CD4-positive, alpha-beta T cell treated with Interleukin-12 subunit alpha and Interleukin-12 subunit beta, for 1 hour (primary cell): ENCODE measurements at places on chromosomes 6 and 20.
A peak's percentile ranks its signal among the peaks of the same experiment; 100 is the strongest.

GRCh38 chr6:94095961-94096360 is 676.6 kb upstream of the EPHA7 start:
- no peak for DNase-seq

DNA sequence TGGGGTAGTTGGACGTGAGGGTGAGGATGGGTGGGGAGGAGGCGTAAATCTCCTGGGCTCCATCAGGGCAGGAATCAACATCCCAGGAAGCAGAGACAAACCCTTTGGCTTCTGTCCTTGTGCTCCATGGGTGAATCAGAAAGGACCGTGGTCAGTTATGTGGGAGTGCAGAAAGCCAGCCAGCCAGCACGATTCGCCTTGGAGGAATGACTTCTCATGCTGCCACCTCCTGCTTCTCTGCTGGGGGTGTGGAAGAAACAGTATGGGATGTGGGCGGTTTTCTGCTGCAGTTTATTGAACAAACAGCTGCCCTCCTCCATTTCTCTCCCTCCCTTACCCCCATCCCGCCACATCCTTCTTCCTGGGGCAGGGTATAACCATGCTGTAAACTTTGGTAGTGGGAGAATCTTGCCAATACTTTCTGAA is 214.5 kb downstream of the SOX4 start:
- DNase-seq, result no peak

DNA sequence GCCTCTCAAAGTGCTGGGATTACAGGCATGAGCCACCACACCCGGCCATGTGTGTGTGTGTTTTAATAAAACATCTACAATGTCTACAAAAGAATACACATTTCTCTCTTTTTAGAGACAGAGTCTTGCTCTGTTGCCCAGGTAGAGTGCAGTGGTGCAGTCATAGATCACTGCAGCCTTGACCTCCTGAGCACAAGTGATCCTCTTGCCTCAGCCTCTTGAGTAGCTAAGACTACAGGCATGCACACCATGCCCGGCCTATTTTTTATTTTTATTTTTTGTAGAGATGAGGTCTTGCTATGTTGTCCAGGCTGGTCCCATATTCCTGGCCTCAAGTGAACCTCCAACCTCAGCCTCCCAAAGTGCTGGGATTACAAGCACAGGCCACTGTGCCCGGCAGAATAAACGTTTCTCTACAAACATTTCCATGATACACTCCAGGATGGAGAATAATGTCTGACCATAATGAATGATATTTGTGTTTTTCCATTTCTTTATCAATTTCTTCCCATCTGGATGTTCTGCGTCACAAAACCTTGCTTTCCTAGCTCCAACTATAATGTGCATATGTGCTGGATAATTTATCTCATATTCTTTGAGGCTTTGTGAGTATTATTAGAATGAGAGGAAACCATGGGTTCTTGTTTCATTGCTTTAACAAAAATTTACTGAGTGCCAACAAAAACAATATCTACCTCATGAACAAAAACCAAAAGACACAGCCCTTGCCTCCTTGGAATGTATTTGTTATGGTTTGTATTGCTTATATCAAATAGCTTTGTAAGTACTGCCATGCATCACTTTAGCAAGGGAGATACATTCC is 28.6 kb upstream of the CCN2 start:
- DNase-seq, result no peak

- no peak for DNase-seq
Observed at GRCh38 chr6:837380-837779, 144.4 kb upstream of the EXOC2 start.

- no peak for DNase-seq
Observed at GRCh38 chr6:4781426-4781825, 5.2 kb downstream of the CDYL start.

- DNase-seq, result no peak
Observed at GRCh38 chr6:21157186-21157929, 436.2 kb upstream of the SOX4 start.

DNA sequence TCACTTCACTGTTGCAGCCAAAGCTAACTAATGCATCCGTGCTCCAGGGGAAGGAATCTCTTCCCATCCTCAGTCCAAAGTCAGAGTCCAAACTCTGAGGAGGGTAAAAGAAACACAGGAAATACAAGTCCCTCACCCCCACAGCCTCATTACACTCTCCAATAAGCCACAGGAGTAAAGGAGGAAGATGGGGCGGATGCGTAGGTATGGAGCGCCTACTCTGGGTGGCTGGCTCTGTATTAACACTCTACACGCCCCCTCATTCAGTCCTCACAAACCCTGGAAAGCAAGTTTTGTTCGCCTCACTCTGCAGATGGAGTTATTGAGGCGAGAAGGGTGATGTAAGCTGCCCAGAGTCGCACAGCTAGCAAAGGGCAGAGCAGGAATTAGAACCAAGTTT is 242.9 kb downstream of the NRN1 start:
- no peak for DNase-seq

GRCh38 chr20:32203356-32204204 is 4.0 kb downstream of the PLAGL2 start:
- no peak for DNase-seq

- DNase-seq, result peak; percentile 75
Observed at GRCh38 chr6:30508890-30509736, 19.8 kb downstream of the HLA-E start.

- no peak for DNase-seq
Observed at GRCh38 chr6:69881322-69882151, 15.2 kb downstream of the COL19A1 start.

DNA sequence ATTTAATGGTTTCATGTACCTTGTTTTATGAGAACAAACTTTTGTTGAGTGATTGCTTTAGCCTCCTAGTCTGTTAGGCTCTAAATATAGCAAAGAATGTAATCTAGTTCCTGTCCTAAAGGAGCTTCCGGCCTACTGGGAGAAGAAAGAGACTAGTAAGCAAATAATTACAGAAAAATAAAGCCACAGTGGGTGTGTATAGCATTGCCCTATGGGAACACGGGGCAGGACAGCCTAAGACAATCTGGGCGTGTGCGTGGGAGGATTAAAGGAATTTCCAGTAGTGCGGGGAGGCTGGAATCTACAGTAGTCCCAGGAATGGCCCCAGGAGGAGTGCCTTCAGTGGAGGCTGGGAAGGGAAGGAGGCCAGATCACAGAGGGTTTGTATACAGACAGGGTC is 98.1 kb upstream of the AKAP12 start:
- no peak for DNase-seq

- DNase-seq, result no peak
Observed at GRCh38 chr6:68158256-68158655, 476.8 kb upstream of the ADGRB3 start.

DNA sequence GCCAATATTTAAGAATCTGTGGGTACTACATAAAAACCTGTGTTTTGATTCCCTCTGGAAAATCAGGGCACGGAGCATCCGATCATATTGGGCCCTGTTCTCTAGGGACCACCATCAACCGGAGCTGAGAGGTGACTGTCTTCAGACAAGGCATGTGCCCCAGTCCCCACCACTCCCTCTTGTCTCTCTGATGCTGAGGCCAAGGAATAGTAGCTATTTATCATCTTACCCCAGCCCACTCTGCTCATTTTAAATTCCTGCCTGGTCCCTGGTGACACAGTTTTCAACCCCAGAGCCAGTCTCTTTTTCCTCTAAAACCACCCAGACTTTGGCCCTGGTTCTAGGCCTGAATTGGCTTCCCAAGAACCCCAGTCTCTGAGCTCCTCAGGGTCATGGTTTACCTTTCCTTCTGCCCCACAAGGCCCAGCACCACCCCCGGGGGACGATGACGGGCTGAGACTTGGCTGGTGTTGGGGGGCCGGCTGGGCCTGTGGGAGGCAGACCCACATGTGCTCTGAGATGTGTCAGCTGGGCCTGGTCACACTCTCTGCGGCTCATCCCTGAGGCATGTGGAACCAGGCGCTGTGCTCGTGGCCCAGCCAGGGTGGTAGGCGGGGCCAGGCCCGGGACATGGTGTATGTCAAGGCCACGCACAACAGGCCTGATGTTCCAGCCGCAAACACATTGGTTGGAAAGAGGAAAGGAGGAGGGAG is 114.4 kb downstream of the CEBPB start:
- no peak for DNase-seq

DNA sequence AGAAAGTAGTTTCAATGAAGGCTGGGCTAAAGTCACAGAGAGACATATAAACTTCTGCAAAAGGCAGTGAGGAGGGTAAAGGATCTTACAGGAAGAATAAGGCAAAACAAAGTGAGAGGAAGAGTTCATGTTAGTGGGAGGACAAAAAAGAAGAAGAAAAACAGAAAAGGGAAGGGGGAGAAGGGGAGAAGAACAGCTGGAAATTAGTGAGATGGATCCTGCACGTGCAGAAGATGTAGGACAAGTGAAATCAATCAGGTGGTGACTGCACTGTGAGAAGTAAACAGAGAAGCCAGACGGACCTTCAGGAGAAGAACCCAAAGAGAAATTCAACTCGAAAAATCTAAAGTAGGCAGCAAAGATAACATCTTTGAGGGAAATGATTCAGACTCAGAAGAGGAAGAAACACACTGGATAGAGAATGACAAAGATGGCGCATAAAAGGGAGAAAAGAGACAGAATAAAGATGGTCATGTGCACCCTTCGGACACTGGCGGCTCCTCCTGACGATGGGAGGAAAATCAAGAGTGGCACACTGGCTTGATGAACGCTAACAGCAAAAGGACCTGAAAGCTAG is 105.9 kb downstream of the MYB start:
- no peak for DNase-seq

DNA sequence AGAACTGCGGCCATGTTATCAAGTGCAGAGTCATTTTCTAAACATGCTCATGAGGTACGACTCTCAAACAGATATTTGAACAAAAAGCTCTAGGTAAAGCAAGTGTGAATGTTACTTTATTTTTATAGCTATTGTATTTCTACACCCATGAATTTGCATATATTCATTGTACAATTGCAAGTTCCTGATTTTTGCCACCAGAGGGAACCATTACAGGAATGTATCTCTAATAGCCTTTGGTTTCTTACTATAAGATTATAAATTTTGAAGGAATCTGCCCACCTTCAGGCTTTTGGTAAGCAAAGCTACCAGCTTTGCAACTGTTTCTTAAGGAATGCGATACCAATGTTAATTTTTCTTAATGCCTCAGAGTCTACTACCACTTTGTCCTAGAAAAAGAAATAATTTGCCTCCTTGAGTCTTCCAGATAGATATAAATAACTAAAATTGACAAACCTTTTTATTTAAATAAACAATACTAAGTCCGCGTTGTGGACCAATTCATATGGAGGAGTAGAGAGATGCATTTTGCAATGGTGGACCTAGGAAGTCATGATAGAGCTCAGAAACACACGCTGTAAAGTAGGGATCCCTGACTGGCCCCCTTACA is 125.4 kb upstream of the SAMD5 start:
- no peak for DNase-seq

DNA sequence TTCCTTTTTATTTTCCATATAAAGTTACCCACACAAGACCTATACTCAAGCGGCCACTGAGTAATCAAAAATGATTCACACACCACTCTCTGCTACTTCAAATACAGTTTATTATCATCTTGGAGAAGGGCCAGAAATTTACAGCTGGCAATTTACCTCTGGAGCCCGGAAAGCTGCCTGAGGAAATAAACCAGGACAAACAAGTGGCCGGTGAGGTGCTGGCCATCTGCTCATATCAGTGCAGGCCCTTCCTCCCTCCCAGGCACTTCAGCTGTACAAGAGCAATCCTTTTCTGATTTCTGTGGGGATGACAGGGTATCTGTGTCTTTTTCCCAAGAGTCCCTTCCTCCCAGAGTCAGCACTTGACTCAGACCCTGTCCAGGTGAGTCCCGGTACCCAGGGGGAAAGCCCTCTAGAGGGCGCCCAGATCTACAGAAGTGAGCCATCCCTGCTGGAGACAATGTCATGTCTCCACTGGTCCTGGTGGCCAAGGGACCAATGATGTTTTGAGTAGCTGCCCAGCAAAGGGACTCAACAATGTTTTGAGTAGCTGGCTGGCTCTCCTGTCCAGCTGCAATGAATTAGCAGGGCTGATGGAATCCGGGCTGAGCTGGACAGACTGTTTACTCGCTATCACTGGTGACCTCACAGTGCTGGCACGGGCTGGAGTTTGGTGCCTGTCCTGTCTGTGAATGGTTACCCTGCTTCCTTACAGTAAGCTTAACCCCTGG is 23.6 kb downstream of the LRP11 start:
- DNase-seq, result peak; percentile 41

- no peak for DNase-seq
Observed at GRCh38 chr20:32111753-32112152, 2.2 kb downstream of the TM9SF4 start.

- no peak for DNase-seq
Observed at GRCh38 chr6:22956029-22956681, 386.8 kb downstream of the HDGFL1 start.

DNA sequence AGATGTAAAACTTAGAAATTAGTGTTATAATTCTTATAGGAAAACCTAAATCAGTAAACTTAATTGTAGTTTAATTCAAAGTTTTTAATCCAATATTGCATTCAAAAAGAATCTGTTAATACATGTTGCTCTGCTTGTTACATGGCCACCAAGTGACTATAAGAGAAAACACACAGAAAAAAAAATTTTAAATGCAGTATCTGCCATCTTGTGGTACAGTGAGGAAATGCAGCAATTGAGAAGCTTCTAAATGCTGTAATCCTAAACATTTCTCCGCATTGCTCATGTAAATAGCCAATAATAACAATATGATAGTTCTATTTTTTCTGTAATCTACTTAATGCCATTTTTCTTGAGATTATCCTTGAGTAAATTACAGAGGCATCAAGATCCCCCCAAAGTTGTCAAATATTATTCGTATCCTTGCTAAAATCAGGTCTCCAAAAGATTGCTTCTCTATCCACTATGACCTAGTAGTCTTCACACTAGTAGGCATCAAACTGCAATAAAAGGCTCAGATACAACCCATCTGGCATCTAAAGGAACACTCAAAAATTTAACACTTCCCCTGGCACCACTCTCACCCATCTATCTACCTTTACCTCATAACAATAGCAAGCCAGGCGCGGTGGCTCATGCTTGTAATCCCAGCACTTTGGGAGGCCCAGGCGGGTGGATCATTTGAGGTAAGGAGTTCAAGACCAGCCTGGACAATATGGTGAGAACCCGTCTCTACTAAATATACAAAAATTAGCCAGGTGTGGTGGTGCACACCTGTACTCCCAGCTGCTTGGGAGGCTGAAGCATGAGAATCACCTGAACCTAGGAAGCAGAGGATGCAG is 34.6 kb downstream of the HDAC2 start:
- peak; percentile 50 for DNase-seq

GRCh38 chr6:26064619-26065257 is 22.5 kb upstream of the HFE start:
- DNase-seq, result peak; percentile 71

DNA sequence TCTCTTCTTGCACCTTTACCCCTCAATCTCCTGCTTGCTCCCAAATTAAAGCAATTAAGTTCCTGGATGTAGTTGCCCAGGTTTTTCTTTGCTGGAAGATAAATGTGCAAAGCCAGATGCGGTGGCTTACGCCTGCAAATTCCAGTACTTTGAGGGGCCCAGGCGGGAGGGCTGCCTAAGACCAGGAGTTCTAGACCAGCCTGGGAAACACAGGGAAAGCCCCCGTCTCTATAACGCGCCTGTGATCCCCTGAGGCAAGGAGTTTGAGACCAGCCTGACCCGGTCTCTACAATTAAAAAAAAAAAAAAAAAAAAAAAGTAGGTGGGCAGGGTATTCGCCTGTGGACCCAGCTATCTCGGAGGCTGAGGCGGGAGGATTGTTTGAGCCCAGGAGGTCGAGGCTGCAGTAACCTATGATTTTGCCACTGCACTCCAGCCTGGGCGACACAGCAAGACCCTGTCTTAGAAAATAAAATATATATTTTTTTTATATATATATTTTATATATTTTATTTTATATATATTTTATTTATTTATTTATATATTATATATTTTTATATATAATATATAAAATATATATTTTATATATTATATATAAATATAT is 461 bp upstream of the DCDC2 start:
- no peak for DNase-seq

- DNase-seq, result no peak
Observed at GRCh38 chr6:25014369-25014768, 78.6 kb upstream of the RIPOR2 start.
